NCI-H524 treated with DMSO at 0.1 percent for 48 hours (cell line): ENCODE measurements at places on chromosomes 5 and 9.

DNA sequence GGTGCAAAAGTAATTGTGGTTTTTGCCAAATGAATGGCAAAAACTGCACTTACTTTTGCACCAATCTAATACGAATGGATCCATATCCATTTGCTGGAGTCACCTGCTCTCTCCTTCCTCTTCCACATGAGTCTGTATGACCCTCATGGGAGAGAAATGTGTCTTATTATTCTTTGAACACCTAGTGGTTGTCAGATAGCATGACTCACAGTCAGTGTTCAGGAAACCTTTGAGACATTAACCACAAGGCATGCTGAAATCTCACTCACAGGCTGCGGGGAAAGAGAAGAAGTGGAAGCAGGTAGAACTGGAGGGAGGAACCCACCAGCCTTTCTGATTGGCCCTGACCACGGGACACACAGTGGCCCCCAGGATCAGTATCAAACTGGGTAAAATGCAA lies 222.8 kb upstream of the KLF4 start:
- DNase-seq = no peak

GRCh38 chr5:145536133-145536532 lies 299.0 kb downstream of the PRELID2 start:
- no peak for DNase-seq

DNA sequence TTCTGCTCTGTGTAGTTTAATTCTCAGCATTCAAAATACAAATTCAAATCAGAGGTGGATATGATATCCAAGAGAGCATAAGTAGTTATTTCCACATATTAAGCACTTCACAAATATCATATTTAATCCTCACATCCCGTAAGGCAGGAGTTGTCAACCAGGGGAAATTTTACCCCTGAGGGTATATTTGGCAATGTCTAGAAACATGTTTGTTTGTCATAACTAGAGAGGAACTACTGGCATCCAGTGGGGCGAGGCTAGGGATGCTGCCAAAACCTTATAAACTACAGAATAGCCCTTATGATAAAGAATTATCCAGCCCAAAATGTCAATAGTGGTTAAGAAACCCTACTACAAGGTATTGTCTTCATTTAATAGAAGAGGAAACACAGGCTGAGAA lies 619.4 kb downstream of the SLCO4C1 start:
- DNase-seq = no peak

DNA sequence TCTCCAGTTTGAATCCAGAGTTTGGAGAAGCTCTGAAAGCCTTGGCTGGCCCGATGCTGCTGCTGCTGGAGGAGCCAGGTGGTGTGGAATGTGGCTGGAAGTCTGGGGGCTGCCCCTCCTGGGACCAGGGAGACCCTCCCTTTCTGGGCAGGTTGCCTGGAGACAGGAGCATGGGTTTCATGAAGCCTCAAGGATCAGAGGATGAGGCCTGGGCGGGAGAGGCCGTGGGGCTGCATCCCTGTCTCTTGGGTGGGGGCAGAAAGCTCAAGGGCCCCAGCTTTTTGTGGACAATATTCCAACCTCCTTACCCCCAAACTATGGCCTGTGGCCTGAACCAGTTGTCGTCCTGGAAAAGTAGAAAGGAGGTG lies 10.1 kb downstream of the FGF18 start:
- no peak for DNase-seq
